ENCODE measurements at places on chromosomes 7 and 10.

- DNase-seq: peak; percentile 95
These were observed 288.8 kb downstream of the CAMK1D start for GRCh38 chr10:12638103-12638502.

DNA sequence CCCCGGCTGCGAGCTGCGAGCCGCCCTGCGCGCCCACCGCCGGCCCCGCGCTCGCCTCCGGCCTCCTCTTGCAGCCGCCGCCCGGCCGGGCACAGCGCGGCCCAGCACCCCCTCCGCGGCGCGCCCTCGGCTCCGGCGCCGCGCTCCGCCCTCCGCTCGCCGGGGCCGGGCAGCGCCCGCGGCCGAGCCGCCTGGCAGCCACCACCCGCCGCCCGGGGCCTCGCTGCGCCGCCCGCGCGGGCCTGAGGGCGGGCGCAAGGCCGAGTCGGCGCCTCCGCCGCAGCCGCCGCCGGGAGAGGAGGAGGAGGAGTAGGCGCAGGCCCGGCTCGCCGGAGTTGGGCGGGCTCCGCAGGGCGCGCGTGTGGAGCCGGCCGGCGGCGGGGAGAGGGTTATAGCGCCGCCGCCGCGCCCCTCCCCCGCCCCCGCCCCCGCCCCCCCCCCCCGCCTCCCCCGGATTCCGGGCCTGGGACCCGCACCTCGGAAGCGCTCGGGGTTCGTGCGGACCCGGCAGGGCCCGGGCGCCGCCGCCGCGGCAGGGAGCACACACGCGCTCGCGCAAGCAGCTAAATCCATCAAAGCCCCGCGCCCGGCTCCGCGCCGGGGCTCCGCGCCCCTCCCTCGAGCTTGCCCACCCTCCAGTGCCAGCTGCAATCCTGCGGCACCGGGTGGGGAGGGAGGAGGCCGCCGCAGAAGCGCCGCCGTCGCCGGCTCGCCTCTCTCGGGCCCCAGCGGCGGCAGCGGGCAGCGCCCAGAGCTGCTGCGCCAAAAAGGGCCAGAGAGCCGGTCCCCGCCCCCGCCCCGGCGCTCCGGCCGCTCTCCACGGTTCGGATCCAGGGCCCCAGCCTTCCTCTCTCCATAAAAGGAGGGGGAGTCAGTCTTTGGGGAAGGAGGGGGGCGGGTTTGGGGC, at the start of gene PDGFA:
PDGFA (minus strand) TSS at position 363 of the 907 bp plus-strand sequence. CDS start 845 bp downstream, outside the sequence.
- DNase-seq: no peak

DNA sequence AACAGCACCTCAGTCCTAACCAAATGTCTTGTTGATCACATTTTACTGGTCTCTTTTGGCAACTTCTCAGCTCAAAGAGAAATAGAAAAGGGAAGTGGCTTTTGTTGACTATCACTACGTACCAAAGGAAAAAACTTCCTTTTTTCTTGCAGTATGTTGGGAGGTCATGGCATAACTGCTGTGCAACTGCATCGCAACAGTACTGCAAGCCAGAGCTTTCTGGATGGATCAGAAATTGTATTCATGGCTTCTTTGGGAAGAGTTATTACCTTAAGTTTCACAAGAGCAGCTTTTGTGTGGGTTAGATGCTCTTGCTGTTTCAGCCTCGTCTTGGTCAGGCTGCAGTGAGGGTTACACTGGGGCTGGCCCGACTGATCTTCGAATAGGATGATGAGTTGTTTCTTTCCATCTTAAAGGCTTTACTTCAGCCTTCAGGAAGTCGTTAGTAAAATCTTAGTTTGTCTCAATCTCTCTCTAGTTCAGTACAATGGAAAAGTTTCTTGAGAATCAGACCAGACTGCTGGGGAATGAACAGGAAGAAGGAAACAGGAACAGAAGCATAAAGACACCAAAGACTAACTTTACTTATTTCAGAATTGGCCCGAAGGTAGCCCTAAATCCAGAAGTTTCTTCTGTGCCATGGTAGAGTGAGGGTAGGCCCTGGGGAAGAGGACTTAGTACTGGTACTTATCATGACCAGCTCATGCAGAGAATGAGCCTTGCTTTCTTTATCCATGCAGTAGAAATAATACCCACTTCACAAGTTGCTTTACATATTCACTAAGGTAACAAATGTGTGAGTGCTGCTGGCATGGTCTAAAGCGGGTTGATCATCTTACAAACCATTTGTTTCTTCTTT, 153.6 kb downstream of the CELF2 start:
- no peak for DNase-seq

DNA sequence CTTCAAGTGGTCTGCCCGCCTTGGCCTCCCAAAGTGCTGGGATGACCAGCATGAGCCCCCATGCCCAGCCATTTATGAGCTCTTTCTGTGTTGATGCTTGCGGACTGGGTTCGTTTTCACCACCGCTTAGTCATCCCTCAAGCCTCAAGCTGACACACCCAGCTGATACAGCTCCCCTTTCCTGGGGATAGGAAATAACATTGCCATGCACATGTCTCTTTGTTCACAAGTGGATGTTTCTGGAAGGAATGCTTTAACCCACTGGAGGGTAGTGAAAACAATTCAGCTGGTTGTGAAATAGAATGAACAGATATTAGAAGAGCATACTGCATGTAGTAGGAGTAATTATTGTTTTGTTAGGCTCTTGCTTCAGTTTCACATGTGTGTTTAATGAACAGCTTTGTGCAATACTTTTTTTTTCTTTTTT, 8.5 kb upstream of the METTL27 start:
- DNase-seq: no peak

DNA sequence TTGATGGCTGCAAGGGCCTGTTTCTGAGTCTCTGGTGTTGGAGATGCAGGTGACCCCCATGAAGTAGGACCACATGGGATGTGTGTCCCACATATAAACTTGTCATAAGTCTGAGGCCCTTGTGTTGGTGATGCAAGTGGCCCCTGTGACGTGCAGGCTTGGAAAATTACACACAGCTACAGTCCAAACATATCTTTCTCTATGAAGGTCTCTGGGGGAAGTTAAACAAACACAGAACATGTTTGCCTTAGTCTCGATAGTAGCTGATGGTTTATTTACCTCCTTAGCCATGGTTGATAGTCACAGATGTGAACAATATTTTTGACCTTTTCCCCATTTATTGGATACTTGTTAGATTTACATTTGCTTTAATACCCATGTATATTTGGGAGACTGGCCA, 64.7 kb downstream of the ADCY1 start:
- peak; percentile 65 for DNase-seq

DNA sequence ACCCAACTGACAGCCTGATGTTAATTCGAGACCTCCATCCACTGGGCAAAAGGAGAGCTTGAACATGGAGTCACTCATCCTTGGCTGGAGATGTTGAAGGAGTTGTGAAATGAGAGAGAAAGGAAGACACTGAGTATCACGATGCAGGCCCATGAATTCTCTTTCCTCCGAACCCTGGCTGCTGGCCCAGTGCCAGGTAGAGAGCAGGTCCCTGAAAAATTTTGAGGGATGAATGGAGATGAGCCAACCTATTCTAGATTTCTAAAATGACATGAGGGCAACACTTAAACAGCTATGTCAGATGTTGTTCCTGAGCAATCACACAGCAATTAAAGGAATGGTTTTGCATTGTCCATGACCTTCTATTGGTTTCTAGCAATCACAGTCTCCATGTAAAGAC, 355.1 kb upstream of the ZMIZ1 start:
- no peak for DNase-seq

DNA sequence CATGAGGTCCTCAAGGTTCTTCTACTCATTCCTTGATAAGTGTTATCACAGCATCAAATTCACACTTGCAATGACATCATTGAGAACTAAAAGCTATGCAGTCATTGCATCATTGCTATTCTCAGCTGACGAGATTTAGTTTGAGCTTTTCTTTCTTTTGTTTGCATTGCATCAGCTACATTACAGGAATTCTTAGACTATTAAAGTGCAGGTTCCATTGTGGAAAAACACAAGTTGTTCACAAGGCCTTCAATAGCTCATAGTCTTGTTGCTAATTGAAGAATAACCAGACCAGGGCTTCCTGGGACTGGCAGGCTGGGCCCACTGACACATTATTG, 139.3 kb downstream of the CXCL12 start:
- DNase-seq: no peak

- no peak for DNase-seq
These were observed 84.5 kb upstream of the SVIL start for GRCh38 chr10:29719281-29719675.

DNA sequence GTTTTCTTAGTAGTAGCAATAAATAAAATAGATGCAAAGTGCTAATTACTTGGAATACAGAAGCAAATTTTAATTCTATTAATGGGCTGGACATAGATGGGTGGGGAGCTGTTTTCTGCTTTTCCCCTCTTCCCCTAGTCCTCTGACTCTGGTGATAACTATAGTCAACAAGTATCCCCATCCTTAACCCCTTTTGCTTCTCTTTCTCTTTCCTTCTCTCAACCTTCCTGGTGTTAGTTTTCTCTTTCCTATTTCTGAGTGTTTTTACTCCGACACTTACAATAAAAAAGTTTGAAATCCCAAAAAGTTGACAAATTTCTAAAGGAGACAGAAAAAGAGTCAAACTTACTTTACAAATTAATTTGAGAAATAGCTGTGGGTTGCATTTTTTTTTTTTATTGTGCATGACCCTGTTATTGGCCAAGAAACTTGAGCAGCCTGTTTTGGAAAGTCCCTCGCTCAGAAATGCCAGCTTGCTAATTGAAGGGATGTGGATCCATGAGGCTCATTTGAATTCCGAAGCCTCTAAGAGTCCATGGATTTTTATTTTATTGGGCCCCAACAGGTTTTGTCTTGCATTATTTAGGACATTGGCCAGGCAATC, 2.4 kb downstream of the FAS start:
- no peak for DNase-seq

DNA sequence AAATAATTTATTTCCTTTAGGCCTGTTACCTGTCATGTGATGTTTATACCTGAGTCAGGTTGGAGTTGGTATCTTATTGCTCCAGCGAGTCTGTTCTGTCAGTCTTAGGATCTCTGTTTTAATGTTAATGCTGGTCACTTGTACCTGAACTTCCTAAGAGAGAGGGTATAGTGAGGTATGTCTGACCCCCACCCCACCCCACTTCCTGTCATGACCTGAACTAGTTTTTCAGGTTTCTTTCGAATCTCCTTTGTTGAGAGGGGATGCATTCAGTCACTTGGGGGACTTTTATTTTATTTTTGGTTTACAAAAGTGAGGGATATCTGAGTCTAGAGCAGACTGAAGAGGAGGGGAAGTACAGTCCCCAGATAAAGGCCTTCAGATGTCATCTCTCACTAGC, 769.0 kb upstream of the COBL start:
- DNase-seq: no peak

DNA sequence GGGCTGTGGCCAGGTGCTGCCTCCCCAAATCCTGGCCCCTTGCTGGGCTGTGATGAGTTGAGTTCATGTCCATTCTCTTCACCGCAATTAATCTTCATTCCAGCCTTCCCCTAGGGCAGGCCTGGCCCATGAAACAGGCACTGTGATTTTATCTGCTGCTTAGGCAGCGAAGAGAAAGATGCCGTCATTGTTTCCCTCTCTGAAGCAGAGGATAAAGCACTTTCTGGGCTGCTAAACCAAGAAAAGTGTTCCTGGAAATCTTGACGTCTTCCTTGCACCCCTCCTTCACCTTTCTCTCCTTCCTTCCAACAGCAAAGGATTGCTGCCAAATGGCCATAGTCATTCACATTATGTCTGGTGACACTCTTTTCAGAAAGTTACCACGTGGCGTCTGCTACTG, 265.9 kb downstream of the ZEB1 start:
- no peak for DNase-seq

GRCh38 chr7:116455499-116455898, 44.0 kb upstream of the CAV2 start:
- no peak for DNase-seq

GRCh38 chr7:151565541-151565940, 45.8 kb upstream of the RHEB start:
- DNase-seq: no peak

DNA sequence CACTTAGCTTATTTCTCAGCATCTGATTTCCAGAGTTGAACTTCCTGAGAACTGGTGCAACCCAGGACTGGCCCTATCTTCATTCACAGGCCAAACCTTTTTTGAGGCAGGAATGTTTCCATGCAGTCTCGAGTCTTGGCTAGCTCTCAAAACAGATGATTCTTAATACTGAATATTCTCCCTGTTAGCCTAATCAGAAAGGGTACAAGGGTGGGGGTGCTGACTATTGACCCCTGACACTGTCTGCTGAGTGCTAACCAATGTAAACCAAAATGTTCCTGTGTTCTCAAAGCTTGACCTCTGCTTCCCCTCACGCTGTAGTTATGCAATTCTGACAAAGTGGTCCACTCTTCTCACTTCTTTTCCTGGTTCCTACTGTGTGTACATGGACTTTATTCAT, 25.3 kb downstream of the VWDE start:
- DNase-seq: no peak

GRCh38 chr7:44177570-44178131, 11.6 kb downstream of the GCK start:
- no peak for DNase-seq

- no peak for DNase-seq
These were observed 134.7 kb downstream of the GLCCI1 start for GRCh38 chr7:8103282-8103681.

DNA sequence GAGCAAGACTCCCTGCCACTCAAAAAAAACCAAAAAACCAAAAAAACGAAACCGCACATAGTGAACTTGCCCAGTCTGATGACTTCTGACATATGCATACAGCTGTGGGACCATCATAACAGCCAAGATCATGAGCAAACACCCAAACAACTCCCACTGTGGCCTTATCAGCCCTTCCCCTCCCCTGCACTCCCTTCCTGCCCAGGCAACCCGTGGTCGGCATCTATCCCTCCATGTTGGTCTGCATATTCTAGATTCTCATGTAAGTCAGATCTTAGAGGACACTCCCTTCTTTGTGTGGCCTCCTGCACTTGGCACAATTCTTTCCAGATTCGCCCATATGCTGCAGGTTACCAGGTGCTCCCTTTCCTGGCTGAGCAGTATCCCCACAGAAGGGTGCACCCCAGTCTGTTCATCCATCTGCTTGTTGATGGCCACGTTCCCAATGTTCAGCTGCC, 72.8 kb downstream of the GNA12 start:
- no peak for DNase-seq

GRCh38 chr7:1297017-1297960, 64.6 kb downstream of the UNCX start:
- DNase-seq: no peak

GRCh38 chr10:72612203-72612826, 13.6 kb downstream of the MICU1 start:
- no peak for DNase-seq

DNA sequence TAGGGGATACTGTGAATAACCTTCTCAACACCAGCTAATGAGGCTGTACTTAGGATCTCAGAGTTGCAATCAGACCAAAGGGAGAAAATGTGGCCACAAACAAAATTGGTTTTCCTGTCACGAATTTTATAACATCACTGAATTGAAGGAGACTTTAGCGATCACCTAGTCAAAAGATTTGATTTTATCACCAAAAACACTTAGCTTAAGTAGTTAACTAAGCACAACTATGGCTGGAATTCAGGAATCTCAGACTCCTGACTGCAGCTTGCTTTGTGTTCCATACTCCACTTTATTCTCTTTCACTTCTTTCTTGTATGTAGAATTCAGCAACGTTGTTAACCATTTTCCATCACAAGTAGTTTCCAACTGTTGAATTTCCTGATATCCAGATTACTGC, 152.0 kb downstream of the SLC16A9 start:
- DNase-seq: no peak

GRCh38 chr10:8214587-8214986, 160.1 kb downstream of the GATA3 start:
- DNase-seq: no peak

GRCh38 chr7:151823566-151824372, 53.1 kb downstream of the PRKAG2 start:
- DNase-seq: no peak

GRCh38 chr7:128737867-128738385, 1.2 kb upstream of the CALU start:
- DNase-seq: no peak
